ENCODE measurements at places on chromosomes 6 and 20.
A peak's percentile ranks its signal among the peaks of the same experiment; 100 is the strongest.

- no peak for DNase-seq
Measured at GRCh38 chr6:47073125-47074110, 31.3 kb upstream of the ADGRF1 start.

- no peak for DNase-seq
Measured at GRCh38 chr6:109580519-109580918, 97.5 kb upstream of the ZBTB24 start.

DNA sequence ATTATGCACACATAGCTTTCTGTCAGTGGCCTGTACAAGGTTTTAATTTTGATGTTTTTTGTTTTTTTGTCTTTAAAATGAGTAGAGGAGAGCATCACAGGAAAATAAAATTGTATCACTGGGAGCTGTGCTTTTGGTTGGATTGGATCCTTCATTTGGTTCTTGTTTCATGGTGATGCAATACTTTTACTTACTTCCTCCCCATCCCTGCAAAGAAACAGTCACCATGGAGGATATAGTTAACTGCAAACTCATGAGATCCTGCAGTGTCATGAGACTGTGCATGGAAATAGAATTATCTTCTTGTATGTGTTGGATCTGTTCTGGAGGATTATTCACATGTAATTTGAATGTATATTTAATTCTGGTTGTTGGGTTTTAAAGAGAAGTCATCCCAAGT lies 122.3 kb downstream of the JARID2 start:
- DNase-seq, result no peak

- no peak for DNase-seq
Measured at GRCh38 chr6:131065112-131065823, 2.2 kb upstream of the EPB41L2 start.

GRCh38 chr6:56852260-56853010 lies 102.5 kb upstream of the BEND6 start:
- DNase-seq, result peak; percentile 32

DNA sequence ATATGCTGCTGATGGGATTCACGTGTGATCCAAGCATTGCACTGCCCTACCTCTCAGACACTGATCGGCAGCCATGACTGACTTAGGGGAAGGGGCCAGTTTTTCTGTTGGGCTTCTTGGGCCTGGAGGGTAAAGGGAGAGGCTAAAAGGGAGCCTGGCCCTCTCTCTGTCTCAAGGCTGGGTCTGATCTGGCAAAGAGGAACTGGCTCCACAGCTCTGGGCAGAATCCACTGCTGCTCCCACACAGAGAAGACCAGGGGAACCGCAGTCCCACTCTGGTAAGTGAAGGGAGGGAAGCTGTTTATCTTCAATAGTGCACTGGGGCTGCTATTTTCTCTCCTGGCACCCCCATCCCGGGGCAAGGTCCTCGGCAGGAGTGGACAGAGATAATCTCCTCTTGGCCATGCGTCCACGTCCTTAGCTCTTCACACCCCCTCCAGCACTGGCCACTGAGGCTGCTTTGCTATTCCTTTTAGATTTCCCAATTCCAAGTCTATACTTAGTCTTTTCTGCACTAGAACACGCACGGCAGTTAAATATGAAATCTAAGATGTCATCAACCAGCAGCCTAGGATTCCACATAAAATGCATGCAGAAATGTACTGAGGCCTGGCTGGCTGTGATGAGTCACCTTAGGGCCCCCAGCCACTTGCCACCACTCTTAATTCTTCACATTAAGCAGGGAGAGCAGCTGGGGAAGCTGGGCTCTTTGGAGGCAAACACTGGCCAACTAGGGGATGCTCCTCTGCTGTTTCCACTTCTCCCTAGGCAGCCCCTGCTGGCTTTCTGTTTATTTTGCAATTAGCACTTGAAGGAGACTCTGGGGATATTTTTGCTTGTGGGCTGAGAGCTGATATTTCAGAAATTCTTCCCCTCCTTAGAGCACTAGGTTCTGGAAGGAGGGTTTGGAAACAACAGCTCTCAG lies 87.8 kb upstream of the ARMC2 start:
- DNase-seq, result peak; percentile 56

- DNase-seq, result no peak
Measured at GRCh38 chr6:145689529-145689928, 45.8 kb downstream of the EPM2A start.

DNA sequence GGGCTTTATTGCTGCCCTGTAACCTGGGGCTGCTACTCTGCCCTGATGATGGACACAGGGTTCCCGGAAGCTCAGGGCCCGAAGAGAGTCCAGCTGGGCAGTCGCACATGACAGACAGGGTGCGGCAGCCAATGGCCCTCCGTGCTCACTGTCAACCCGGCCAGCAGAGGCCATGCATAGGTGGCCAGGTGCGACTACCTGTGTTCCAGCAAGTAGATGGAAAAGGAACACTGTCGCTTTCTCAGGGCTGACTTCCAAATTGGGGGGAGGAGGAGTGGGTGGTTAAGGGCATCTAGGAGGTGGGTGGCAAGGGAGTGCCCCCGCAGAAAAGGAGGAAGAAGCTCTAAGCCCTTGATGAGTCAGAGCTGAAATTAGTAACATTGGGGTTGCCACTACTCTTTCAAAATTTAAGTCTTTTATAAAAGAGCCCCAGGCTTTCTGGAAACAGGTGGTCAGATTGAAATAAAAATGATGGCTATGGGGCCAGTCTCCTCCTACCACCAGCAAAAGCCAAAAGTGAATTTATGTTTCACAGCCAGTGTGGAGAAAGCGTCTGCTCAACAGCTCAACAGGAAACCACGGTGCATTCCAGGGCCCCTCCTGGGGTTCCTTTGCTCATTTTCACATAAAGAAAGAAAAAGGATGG lies 2.3 kb upstream of the RAMACL start:
- no peak for DNase-seq

DNA sequence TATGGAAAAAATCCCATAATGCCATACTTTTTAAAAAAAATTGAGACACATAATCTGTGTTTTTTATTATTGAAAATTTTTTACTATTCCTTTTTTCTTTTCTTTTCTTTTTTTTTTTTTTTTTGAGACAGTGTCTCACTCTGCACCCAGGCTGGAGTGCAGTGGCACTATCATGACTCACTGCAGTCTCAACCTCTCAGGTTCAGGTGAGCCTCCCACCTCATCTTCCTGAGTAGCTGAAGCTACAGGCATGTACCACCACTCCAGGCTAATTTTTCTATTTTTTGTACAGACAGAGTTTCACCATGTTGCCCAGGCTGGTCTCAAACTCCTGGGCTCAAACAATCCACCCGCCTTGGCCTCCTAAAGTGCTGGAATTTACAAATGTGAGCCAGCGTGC lies 100.4 kb downstream of the AFG1L start:
- DNase-seq, result no peak

- DNase-seq, result no peak
Measured at GRCh38 chr6:44146685-44147084, 11.9 kb upstream of the CAPN11 start.

GRCh38 chr6:18178960-18179615 lies 23.9 kb downstream of the KDM1B start:
- DNase-seq, result no peak

- no peak for DNase-seq
Measured at GRCh38 chr20:46853926-46854325, 40.7 kb upstream of the EYA2 start.

- DNase-seq, result no peak
Measured at GRCh38 chr6:25913741-25914140, 16.8 kb downstream of the SLC17A2 start.

Measured in NCI-H1417 (cell line).